ENCODE measurements at places on chromosomes 6 and 20.

GRCh38 chr6:143872201-143872600 is 7.9 kb downstream of the ZC2HC1B start:
- DNase-seq = no peak

DNA sequence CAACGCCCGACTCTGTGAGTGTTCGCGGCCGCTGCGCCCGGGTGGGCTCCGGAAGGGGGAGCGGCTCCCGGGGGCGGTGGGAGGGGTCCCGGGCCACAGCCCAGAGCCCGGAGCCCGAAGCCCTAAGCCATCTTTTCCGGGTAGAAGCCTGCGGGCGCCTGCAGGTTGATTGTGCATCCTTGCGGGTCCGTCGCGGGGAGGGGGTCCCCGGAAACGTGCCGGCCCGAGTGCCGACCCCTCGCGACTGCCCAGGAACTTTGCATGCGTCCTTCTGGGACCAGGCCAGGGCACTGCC is 413 bp downstream of the PTPRA start:
- peak; percentile 79 for DNase-seq

DNA sequence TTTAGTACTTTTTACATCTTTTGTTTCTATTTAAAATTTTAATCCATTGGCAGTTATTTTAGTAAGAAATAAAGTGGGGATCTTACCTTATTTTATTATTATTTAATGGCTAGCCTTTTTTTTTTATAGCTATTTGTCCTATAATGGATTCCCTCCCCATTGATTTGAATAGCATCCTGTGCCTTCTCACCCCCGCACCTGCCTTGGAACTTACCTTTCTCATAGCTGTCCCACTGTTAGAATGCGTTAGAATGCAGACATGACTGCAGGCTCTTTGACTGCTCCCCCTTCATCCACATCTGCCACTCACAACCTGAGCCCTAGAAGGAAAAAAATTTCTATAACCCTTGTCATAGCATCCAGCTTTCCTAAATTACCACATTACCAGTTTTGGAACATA is 9.1 kb downstream of the PKIB start:
- DNase-seq = no peak

- DNase-seq = peak; percentile 78
Observed at GRCh38 chr6:13624871-13625288, 9.7 kb downstream of the NOL7 start.

GRCh38 chr20:7984192-7984591 is 35.4 kb downstream of the TMX4 start:
- no peak for DNase-seq

Measured in NB4 (cell line).